ENCODE measurements at places on chromosomes 11 and 22. TPM values are rescaled to one million over a fixed set of nuclear protein-coding genes. Genes with fewer than 3 reads are reported as not detected.

DNA sequence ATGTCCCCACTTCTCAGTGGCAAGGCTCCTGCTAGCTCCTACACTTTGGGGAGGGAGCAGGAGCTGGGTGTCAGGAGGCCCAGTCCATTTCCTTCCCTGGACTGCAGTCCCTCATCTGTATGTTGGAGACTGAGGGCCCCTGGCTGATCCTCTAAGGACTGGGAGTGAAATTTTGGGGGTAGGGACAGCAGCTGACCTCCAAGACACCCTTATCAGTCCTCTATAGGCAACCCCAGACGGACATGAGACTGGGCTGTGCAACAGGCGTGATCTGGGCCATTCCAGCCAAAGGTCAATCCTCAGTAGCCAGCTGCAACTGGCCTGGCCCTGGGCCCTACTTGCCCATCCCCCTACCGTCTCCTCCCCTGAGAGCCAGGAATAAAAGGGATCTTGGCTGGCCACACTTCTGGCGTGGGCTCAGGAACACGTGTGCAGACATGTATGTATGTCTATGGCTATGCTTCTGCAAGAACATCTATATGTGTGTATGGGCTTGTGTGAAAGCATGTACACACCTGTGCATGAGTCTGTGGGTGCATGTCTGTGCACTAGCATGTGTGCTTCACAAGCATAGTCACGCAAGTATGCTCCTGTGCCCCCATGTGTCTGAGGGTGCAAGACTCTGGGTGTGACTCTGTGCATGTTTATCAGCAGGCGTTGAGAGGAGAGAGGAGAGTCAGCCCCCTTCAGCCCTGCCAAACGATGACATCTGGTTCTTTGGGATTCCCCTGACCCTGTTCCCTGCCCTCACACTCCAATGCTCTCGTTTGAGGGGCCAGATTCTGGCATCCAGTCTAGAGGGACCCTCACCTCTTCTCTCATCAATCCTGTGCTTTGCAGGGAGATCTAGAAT is 24.6 kb upstream of the DGAT2 start:
- no peak for DNase-seq

- no peak for DNase-seq
Observed at GRCh38 chr11:134668796-134669195, 256.8 kb upstream of the B3GAT1 start.

The NXPE4 gene
- not detected for total RNA-seq

DNA sequence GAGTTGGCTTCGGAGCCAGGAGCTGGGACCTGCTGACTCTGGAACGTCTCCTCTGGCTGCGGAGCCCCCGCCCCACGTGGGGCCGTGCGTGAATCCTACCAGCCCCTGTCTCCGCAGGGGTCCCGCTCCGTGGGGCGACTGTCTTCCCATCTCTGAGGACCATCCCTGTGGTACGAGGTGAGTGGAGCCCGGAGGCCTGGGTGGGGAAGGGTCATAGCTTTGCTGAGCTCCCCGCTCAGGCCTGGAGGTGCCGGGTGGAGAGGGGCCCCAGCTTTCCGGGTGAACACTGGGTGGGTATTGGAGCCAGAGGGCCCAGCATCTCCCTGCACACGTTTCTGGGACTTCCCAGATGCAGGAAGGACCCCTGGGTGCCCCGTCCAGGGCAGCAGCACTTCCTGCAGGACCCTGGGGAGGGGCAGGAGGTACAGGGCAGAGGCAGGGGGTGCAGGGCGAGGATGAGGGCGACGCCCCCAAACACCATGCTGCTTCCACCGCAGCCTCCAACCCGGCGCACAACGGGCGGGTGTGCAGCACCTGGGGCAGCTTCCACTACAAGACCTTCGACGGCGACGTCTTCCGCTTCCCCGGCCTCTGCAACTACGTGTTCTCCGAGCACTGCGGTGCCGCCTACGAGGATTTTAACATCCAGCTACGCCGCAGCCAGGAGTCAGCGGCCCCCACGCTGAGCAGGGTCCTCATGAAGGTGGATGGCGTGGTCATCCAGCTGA is 3.8 kb downstream of the MUC5AC start:
- DNase-seq: no peak

DNA sequence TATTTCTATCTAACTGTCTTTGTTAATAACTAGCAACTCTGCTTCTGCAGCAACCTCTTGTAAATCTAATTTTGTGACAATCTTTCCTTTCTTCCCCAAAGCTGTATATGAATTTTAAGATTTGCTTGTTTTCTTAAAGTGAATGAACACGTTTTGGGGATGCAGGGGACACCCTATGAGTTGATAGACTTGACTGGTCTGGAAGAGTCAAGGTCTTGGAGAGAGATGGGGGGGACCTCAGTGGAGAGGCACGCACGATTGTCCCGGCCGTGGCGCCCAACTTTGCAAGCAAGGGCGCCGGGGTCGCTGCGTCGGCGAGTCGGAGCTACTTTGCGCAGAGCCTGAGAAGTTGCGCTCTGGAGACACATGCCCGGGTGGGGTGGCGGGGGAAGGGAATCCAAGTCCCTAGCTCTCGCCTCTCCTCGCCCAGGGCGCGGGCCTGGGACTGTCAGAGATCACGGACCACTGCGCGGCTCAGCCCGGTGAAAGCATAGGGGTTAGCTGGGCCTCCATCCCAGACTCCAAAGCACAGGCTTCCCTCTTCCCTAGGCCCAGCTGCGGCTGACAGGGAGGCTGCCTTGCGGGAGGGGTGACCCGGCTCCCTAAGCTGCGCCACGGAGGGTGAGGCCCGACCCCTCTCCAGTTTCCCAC is 854 bp downstream of the ABCC8 start:
- no peak for DNase-seq

The SPDYC gene
- total RNA-seq: not detected

GRCh38 chr11:109320595-109320994 is 101.4 kb upstream of the C11orf87 start:
- DNase-seq: no peak

The STIP1 gene
- 240 TPM for total RNA-seq

The OR4A15 gene
- total RNA-seq: not detected

DNA sequence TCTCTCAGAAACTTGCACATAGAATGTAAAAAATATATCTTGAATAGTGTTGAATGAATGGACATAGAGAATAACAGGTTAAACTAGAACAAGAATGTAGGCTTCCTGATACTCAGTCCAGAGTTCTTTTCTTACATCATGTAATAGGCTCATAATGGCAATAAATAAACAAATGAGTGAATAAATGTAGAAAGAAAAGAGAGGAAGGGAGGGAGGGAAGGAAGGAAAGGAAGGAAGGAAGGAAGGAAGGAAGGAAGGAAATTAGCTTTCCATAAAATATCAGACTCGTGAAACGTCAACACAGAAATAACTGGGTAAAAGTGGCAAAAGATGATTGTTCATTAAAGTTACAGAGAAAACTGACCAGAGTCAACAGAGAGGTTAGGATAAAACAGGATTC is 2001.0 kb downstream of the LRRC4C start:
- DNase-seq: no peak

- DNase-seq: no peak
Observed at GRCh38 chr11:82869657-82870056, 30.6 kb downstream of the PRCP start.

DNA sequence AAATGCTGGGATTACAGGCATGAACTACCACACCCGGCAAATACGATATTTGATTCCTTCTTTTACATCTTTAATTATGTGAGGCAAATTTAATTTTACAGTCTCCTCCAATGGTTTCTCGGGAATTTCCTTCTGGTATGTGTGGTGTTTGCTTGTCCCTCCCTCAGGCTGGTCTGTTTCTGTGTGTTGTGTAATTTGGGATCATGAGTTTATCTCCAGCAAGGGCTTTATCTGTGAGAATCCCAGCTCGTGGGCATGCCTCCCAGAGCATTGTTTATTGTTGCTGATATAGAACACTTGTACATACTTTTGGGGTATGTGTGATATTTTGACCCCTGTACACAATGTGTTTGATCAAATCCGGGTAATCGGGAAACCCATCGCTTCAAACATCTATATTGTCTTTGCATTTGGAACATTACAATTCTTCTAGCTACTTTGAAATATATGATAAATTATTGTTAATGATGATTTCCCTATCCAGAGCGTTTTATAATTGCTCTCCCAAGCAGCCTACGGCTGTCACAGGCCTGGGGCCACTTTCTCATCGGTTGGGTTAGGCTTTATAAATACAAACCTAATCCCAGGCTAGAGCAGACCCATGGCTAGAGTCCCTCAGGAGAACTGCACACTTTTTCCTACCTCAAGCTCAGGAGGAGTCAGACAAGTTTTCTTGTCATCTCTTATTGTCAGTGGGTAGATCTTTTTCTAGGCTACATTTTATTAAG is 15.0 kb upstream of the PRR5 start:
- no peak for DNase-seq

The BRMS1 gene
- total RNA-seq: 43.1 TPM

DNA sequence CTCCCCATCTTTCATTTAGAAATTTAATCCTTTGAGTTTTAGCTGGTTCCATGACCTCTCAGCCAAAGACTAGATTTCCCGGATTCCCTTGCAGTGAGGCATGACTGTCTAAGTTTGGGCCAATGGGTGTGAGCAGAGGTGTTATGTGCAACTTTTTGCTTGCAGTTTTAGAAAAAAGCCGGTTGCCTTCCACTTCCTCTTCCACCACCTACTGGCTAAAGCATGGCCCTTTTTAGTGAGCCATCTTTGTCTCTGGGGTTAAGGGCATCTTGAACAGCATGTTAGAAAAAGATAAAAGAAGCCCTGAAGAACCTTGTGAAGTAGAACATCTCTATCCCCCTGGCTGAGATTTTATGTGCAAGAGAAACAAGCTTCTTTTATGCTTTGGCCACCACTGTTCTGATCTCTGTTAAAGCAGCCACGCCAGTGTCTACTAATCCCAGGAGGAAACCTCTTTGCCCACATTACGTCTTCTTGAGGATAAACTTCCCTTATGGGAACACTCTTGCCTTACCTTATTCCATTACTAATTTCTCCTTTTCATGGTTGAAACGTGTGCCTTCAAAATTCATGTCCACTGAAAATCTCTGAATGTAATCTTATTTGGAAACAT is 279.9 kb downstream of the TENM4 start:
- no peak for DNase-seq

The NRGN gene
- total RNA-seq: 15.3 TPM

- DNase-seq: peak; percentile 65
Observed at GRCh38 chr22:38114484-38115398, 4.3 kb upstream of the BAIAP2L2 start.

DNA sequence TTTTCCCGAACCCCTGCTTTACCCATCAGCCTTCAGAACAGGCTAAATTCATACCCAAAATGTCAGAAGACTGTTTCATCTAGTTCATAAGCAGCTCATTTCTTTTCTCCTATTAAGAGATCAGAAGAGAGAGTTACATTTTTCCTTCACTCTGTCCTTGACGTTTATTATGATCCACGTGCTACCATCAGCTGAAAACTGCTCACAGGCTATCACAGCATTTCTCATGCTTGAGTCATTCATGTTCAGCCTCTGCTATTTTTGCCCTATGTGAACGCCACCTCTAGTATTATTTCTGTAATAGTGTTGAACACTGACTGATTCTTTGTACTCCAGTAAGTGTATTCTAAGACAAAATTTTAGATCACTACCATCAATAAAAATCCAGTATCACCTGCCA is 51.9 kb downstream of the SLC1A2 start:
- DNase-seq: no peak

DNA sequence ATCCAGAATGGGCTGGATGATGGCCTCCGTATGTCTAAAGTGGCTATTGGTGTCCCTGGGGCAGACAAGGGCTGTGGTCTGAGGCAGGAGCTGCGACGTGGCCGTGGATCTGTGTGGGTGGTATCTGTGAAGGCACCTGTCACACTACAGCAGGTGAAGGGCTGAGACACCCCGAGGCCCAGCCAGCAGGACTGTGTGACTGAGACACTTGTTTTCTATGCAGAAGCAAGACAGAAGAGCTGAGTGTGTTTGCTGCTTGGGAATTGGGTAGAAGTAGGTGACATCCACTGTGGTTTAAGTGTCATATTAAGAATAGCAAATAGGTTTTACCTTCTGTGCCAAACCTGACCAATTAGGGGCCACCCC is 35.0 kb downstream of the AMPD3 start:
- DNase-seq: no peak

The TRPM5 gene
- total RNA-seq: not detected

DNA sequence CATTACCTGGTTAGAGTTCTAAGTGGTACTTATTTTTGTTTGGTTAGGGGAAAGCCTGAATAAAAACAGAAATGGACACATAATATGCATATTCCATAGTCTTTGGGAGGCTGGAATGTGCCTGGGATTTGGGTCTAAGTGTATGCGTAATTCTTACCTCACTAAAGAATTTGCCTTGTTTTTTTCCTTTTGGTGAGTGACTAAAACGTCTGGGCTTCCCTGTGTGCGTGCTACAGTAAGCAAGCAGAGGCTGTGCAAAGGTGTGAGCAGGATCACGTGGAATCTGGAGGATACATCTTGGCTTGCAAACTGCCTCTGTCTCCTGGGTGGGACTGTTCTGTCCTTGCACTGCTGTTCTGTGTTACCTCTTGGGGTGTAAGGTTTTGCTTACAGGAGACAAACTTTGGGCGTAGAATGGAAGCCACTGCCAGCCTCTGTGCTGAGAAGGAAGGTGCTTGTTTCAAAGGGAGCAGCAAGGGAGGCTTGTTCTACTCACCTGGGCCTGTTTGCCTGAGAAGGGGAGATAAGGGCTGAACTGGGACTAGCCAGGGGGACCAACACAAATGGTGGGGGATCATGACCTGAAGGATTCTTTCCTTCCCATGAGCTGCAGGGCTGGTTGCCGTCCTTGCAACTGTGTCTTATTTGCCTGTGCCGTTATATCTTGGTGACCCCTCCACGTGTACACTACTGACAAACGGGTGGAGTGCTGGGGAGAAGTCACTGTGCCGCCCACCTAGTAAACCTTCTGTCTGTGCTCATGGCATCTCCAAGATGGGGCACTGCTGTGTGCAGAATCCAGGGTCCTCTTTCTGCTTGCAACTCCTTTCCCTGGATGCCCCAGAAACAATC is 4.5 kb downstream of the NEAT1 start:
- peak; percentile 50 for DNase-seq

Measured in OCI-LY7 (cell line).